Activated CD8-positive, alpha-beta memory T cell treated with anti-CD3 and anti-CD28 coated beads for 48 hours (primary cell): ENCODE measurements at places on chromosomes 1 and 21.

GRCh38 chr1:230010603-230011332 is 56.3 kb upstream of the GALNT2 start:
- DNase-seq = no peak

DNA sequence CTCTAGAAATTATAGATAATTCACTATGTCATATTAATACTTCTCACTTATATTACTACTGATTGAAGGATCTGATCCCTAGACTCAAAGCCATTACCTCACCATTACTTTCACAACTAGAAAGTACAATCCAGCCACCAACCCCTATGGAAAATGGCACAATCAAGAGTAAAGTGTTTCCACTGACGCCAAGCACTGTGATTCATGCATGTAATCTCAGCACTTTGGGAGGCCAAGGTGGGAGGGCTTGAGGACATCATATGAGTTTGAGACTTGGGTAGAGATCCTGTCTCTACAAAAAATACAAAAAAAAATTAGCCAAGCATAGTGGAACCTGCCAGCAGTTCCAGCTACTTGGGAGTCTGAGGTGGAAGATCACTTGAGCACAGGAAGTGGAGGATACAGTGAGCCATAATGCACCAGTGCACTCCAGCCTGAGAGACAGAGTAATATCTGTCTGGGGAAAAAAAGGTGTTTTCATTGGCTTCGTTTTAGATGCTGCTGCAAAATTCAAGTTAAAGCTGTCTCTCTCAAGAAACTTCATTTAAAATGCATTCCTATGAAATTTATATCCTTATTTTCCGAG is 126.5 kb downstream of the AKT3 start:
- no peak for DNase-seq

DNA sequence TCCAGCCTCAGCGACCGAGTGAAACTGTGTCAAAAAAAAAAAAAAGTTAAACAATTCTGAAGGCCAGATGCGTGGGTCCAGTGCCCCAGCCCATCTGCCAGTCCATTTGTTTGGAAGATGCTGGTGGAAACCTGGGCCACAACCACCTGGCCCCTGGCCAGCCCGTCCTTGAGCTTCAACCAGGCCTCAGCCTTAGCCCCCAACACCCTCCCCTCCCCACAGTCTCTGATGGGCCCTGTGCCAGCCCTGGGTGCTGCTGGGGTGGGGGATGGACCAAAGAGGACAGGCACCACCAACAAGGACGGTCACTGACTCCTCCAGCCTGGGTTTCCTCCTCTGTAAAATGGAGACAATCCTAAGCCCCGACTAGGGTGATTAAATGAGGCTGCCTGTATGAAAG is 19.6 kb upstream of the PLEKHG5 start:
- DNase-seq = no peak

DNA sequence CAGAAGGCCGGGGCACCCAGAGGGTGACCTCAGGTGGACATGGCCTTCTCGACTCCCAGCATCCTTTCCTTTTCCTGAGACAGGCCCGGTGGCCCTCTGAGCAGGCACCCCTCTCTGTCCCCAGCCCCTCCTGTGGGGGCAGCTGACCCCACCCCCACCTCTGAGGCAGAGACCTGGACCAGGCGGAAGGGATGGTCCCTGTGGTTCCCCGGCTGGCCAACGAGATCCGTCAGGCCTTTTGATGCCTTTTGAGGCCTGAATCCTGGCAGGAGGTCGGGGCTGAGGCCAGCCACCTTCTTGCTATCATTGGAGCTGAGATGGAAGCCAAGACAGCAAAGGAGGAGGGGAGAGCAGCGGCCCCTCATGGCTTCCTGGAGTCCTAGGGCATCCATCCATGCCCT is 50.2 kb upstream of the ACTRT2 start:
- no peak for DNase-seq

DNA sequence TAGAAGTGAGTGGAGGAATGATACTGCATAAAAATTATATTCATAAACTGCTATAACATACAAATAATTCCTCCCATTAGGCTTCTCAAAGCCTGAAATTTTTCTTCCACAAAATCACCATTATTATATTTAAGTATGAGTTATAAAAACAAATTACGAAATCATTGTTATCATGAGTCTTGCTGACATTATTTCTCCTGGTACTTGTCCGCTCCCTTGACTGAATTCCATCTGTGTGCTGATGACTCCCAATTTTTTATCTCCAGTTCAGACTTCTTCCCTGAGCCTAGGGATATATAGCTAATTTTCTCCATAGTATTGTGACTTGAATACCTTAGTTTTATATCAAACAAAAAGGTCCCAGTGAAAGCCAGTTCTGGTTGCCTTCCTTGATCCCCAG is 268.2 kb downstream of the HMCN1 start:
- no peak for DNase-seq
